H9 (cell line): ENCODE measurements at places on chromosomes 2 and 18.

GRCh38 chr18:61892683-61893308, at the start of gene RNF152:
RNF152 (minus strand) TSS chr18:61893007; CDS start chr18:61816463, 76,544 bp downstream.
- H3K36me3 ChIP-seq = peaks cover 2% of the 10 kb centered on the region; the same call in 1 of the 3 replicates
- peak within 1 kb of the TSS; percentile 88 for H3K4me3 ChIP-seq
- H3K27ac ChIP-seq = no peak within 1 kb of the TSS
- H3K4me1 ChIP-seq = peaks cover 3% of the 10 kb centered on the region; the same call in 1 of the 2 replicates

DNA sequence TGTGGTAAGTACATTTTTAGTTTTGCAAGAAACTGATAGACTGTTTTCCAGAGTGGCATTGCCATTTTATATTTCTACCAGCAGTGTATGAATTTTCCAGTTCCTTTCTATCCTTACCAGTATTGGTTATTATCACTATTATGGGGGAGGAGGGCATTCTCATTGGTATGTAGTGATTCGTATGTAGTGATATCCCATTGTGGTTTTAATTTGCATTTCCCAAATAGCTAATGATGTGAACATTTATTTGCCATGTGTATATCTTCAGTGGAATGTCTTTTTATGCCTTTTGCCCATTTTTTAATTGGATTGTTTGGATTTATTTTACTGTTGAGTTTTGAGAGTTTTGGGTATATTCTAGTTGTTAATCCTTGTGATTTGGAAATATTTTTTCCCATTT, 16.9 kb downstream of the EIF5B start:
- H3K27ac ChIP-seq = no peak overlapping the region
- H3K4me1 ChIP-seq = no peaks in the 10 kb centered on the region
- no peaks in the 10 kb centered on the region for H3K27me3 ChIP-seq
- no peaks in the 10 kb centered on the region for H3K36me3 ChIP-seq
- DNase-seq = no peak

- no peak overlapping the region for H3K4me3 ChIP-seq
- no peak overlapping the region for H3K27ac ChIP-seq
- H3K27me3 ChIP-seq = no peaks in the 10 kb centered on the region
- no peak for DNase-seq
- H3K36me3 ChIP-seq = 0 out of 2 replicates have a peak, but pooled peaks cover 2% of the 10 kb centered on the region
Observed at GRCh38 chr2:129751409-129751808, 228.1 kb upstream of the RAB6C start.

GRCh38 chr2:134457353-134457752, 203.5 kb downstream of the MGAT5 start:
- H3K4me1 ChIP-seq = no peaks in the 10 kb centered on the region
- H3K4me3 ChIP-seq = no peak overlapping the region
- no peaks in the 10 kb centered on the region for H3K36me3 ChIP-seq
- no peaks in the 10 kb centered on the region for H3K27me3 ChIP-seq

GRCh38 chr2:230872151-230872967, 7.6 kb downstream of the ITM2C start:
- no peak for DNase-seq
- no peaks in the 10 kb centered on the region for H3K27me3 ChIP-seq
- H3K36me3 ChIP-seq = peaks cover 48% of the 10 kb centered on the region
- no peak overlapping the region for H3K27ac ChIP-seq
- H3K4me3 ChIP-seq = no peak overlapping the region

GRCh38 chr2:220219371-220219770, 591.9 kb downstream of the SLC4A3 start:
- H3K27me3 ChIP-seq = no peaks in the 10 kb centered on the region
- peaks cover 4% of the 10 kb centered on the region; the same call in 1 of the 2 replicates for H3K4me1 ChIP-seq
- H3K4me3 ChIP-seq = no peak overlapping the region
- H3K27ac ChIP-seq = no peak overlapping the region
- no peak for DNase-seq
- H3K36me3 ChIP-seq = no peaks in the 10 kb centered on the region; the same call in 2 of the 3 replicates

GRCh38 chr2:10537522-10538199, 89.5 kb upstream of the ODC1 start:
- no peak overlapping the region for H3K27ac ChIP-seq
- no peaks in the 10 kb centered on the region for H3K36me3 ChIP-seq
- H3K27me3 ChIP-seq = no peaks in the 10 kb centered on the region
- DNase-seq = no peak
- H3K4me1 ChIP-seq = no peaks in the 10 kb centered on the region
- H3K4me3 ChIP-seq = no peak overlapping the region

DNA sequence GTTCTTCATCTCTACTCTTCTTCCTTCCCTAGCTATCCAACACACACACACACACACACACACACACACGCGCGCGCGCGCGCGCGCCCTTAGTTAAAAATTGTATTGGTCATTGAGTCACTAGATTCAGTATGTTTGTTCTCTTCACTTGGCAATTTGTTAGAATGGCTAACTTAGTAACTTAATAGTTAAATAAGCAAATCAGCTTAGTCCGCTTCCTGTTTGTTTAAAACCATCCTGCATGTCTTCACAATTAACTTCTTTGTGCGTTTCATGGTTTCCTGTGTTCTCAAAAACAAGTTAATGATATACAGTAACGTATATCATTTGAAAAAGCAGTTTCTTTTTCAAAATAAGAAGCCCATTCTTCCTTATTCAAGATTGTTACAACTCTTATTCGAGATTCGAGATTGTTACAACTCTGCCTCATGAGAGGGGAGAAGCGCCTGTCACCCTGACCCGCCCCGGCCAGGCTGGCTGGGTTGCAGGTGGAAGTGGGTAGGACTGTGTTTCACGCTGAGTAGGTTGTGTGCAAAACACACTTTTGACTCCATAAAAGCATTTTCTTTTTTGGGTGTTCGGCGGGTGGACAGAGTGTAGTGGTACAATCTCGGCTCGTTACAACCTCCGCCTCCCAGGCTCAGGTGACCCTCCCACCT, 9.5 kb upstream of the CNNM3 start:
- H3K27ac ChIP-seq = no peak overlapping the region
- H3K4me3 ChIP-seq = no peak overlapping the region
- H3K4me1 ChIP-seq = no peaks in the 10 kb centered on the region
- H3K27me3 ChIP-seq = no peaks in the 10 kb centered on the region

DNA sequence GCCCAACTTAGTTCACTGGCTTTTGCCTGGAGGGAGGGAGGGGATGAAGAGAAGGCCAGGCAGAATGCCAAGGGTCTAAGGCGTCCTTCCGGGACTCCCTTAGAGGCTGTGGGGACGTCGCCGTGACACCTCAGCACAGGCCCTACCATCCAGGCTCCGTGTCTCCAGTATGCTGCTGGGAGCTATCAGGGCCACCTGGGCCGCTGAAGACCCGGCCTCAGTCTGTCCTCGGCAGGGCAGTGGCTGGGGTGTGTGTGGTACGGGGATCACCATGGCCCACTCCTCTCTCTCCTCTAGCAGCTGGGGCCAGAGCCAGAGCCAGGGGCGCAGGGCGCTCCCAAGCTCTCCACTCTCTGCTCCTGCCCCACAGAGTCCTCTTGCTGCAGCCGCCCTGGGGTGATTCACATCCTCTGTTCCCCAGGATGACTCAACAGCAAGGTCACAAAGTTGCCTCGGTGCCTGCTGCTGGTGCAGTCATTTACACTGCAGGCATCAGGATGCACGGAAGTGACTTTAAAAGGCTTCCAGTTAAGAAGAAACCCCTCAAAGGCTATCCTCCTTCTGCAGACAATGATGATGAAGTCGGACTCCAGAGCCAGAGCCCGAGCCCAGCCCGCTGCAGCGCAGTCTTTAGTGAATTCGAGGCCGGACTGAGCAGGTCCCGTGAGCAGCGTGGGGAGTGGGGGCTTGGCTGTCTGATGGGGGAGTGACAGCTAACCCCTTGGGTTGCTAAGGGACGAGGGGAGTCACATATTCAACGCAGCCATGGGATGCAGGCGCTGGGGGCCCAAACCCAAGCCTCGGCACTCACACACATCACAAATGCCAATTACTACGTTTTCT, 31.9 kb downstream of the SNORC start:
- H3K27ac ChIP-seq = no peak overlapping the region
- no peak overlapping the region for H3K4me3 ChIP-seq
- no peaks in the 10 kb centered on the region; the same call in 1 of the 2 replicates for H3K4me1 ChIP-seq

GRCh38 chr18:59376351-59376935, 17.4 kb upstream of the LMAN1 start:
- H3K27me3 ChIP-seq = no peaks in the 10 kb centered on the region
- no peaks in the 10 kb centered on the region for H3K36me3 ChIP-seq
- H3K4me3 ChIP-seq = no peak overlapping the region
- H3K27ac ChIP-seq = no peak overlapping the region
- no peak for DNase-seq

GRCh38 chr2:16101196-16101595, 160.8 kb downstream of the MYCN start:
- DNase-seq = no peak
- H3K4me1 ChIP-seq = peaks cover 14% of the 10 kb centered on the region; the same call in 1 of the 2 replicates
- no peak overlapping the region for H3K27ac ChIP-seq
- no peak overlapping the region for H3K4me3 ChIP-seq
- no peaks in the 10 kb centered on the region for H3K27me3 ChIP-seq

- no peak for DNase-seq
- H3K4me3 ChIP-seq = no peak overlapping the region
- no peak overlapping the region for H3K27ac ChIP-seq
- no peaks in the 10 kb centered on the region for H3K27me3 ChIP-seq
- H3K4me1 ChIP-seq = no peaks in the 10 kb centered on the region
Observed at GRCh38 chr18:949724-950631, 45.3 kb downstream of the ADCYAP1 start.

- DNase-seq = no peak
- no peak overlapping the region for H3K27ac ChIP-seq
- H3K4me3 ChIP-seq = peak overlapping the region; percentile 99
- H3K4me1 ChIP-seq = no peaks in the 10 kb centered on the region
- H3K36me3 ChIP-seq = peaks cover 14% of the 10 kb centered on the region
- no peaks in the 10 kb centered on the region for H3K27me3 ChIP-seq
Observed at GRCh38 chr2:53785366-53785765, 1.4 kb downstream of the ASB3 start.

GRCh38 chr18:51010218-51010617, 19.8 kb upstream of the SMAD4 start:
- no peak for DNase-seq
- no peak overlapping the region for H3K4me3 ChIP-seq
- no peaks in the 10 kb centered on the region for H3K4me1 ChIP-seq
- H3K27ac ChIP-seq = no peak overlapping the region
- peaks cover 12% of the 10 kb centered on the region for H3K36me3 ChIP-seq
- H3K27me3 ChIP-seq = no peaks in the 10 kb centered on the region

GRCh38 chr2:172588931-172589330, 33.0 kb downstream of the PDK1 start:
- H3K36me3 ChIP-seq = peaks cover 67% of the 10 kb centered on the region
- H3K27me3 ChIP-seq = no peaks in the 10 kb centered on the region
- no peak overlapping the region for H3K4me3 ChIP-seq
- no peak for DNase-seq
- no peaks in the 10 kb centered on the region for H3K4me1 ChIP-seq

DNA sequence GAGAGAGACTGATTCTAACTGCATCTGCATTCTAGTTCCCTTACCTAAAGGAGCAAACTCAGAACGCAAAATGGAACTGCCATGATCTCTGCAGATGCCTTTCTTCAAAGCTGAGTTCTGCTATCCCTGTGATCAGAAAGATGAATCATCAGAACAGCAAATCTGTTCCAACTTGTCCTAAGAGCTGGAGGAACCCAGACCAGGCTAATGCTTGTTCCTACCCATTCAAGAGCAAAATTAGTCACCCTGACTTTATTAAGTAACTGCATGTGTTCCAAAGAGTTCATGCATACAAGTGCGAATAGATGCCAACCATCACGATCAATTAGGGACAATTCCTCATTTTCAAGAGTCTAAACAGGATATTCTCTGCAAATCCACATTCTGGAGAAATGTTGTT, 46.5 kb downstream of the MBP start:
- H3K27ac ChIP-seq = no peak overlapping the region
- no peak for DNase-seq
- no peaks in the 10 kb centered on the region for H3K27me3 ChIP-seq
- no peaks in the 10 kb centered on the region for H3K36me3 ChIP-seq

DNA sequence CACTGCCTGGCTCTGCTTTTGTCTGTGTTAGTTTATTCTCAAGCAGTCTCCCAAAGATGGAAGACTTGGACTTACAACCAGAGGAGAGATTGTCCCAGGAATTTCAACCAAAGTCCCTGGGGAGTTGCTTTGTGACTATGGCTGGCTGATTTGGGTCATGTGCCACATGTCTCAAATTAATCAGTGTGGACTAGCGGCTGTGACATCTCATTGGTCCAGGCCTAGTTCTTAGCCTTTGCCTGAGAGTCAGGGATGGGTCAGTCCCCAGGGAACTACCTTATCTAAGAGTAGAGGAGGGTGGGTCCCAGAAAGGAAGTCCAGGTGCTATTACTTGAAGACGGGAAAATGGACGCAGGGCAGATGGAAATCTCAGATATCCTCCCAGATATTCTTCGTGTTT, 217.1 kb downstream of the ACKR3 start:
- H3K4me1 ChIP-seq = no peaks in the 10 kb centered on the region
- no peak overlapping the region for H3K4me3 ChIP-seq
- no peaks in the 10 kb centered on the region for H3K27me3 ChIP-seq
- H3K36me3 ChIP-seq = peaks cover 5% of the 10 kb centered on the region; the same call in 1 of the 2 replicates
- DNase-seq = no peak

DNA sequence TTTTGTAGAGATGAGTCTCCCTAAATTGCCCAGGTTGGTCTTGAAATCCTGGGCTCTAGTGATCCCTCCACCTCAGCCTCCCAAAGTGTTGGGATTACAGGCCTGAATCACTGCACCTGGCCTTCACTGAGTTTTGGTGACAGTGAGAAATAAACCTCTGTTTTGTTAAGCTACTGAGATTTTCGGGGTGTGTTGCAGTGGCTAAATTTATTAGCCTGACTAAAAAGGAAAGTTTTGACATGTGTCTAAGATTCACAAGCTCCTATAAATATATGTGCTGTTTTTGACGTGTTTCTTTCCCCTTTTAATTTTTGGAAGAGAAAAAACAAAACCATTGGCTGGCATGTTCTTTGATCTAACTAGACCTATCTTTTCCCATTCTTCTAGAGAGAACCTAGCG, 190.5 kb upstream of the MC4R start:
- H3K27me3 ChIP-seq = no peaks in the 10 kb centered on the region
- H3K4me3 ChIP-seq = no peak overlapping the region
- no peaks in the 10 kb centered on the region for H3K36me3 ChIP-seq
- DNase-seq = no peak

DNA sequence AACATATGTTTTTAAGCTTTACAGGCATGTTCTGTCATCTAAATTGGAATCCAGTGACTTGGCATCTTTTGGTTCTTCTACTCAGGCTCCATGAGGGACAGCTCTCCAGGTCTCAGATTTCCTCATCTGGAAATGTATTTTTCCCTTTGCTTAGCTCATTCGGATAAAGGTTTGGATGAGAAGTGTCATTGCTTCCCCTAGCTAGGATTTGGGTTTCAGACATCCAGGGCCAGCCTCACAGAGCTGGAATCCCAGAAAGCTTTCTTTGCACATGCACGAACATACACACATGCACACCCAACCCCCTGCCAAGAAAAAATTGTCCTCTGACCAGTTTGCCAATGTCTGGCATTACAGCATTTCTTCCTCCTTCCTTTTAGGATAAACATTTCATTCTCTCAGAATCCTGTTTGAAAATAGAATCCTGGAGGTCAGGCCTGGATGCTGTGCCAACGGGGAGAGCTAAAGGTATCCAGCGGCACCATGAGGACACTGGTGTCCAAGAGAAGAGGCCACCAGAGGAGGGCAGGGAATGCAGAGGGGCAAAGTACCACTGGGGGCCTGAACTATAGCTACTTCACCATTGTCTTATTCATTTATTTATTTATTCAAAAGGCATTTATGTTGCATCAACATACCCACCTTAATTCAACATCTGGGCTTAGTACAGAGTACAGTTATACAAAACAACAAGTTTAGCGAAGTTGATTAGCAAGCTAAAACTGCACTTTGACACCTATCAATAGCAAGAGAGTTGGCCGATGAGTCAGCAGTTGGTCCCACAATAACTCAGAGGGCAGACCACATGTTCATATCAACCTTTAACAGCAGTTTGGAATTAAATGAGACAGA, 97.9 kb upstream of the ATL2 start:
- H3K4me1 ChIP-seq = no peaks in the 10 kb centered on the region
- H3K27me3 ChIP-seq = no peaks in the 10 kb centered on the region
- no peak overlapping the region for H3K4me3 ChIP-seq
- H3K27ac ChIP-seq = no peak overlapping the region
- DNase-seq = no peak
